ENCODE measurements at places on chromosomes 11 and 22. TPM values are rescaled to one million over a fixed set of nuclear protein-coding genes. Genes with fewer than 3 reads are reported as not detected.

GRCh38 chr11:65593518-65594414, 1.8 kb downstream of the KCNK7 start:
- peak; percentile 87 for DNase-seq

- DNase-seq, result no peak
Measured at GRCh38 chr22:22882033-22882717, 5.4 kb upstream of the IGLL5 start.

DNA sequence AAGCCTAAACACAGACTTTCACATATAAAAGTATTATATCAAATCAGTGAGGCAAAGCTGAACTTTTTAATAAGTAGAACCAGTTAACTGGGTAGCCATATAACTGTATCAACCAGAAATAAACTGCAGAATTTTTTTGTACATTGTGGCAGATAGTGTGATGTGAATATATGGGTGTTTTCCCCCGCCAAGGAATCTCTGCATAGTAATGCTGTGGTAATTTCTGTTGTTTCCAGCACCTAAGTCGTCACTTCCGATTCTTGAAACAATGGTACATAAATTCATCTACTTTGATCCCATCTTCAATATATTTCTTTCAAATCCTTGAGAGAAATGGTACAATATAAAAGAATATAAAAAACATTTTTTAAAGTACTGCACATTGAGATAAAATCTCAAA, 39.6 kb downstream of the NARS2 start:
- no peak for DNase-seq

- no peak for DNase-seq
Measured at GRCh38 chr11:127023991-127024390, 23.4 kb upstream of the KIRREL3 start.

Gene DEFB131B
- not detected for total RNA-seq

All from psoas muscle (tissue), 8 donors.